ENCODE measurements at places on chromosomes 2 and 18.
A peak's percentile ranks its signal among the peaks of the same experiment; 100 is the strongest.

DNA sequence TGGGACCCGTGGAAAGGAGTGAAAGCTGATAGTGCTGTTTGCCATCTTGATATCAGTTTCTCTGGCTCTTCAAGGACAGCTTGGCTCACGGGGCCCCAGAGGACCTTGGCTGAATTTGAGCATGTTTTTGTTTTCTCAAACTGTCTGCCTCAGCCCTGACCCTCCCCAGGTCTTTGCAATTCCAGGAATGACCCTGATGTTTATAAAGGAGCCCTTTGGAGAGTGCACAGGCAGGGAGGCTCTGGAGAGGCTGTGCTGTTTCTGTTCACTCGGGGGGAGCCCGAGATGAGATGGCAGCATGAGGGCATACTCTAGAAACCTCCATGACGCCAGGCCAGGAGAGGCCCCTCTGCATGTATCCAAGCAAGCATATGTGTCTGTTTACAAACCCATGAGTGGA is 16.4 kb downstream of the IGFBP2 start:
- no peak for DNase-seq

DNA sequence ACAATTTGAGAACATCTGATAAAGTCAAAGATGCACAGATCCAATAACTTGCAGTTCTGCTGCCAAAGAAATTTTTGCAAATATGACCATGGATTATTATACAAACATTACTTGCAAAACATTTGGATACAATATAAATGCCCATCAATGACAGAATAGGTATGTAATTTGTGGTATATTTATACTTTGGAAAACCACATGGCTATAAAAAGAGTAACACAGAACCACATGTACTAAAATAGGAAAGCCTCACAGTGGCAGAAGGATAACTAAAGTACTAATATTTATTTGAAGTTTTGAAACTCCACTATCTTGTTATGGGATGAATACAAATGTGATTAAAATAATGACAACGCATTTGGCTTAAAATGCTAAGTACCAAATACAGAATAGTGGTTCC is 51.8 kb upstream of the DNAJC10 start:
- no peak for DNase-seq

GRCh38 chr2:171431677-171432167 is 2.1 kb downstream of the METTL8 start:
- DNase-seq = no peak

DNA sequence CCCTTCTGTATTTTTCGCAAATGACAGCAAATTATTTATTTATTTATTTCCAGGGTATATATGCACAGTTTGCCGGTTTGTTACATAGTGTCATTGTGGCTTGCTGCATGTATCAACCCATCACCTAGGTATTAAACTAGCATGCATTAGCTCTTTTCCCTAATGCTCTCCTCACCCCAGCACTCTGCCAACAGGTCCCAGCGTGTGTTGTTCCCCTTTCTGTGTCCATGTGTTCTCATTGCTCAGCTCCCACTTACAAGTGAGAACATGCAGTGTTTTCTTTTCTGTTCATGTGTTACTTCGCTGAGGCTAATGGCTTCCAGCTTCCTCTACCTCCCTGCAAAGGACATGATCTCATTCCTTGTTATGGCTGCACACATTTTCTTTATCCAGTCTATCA is 592.3 kb downstream of the TRIB2 start:
- DNase-seq = no peak

DNA sequence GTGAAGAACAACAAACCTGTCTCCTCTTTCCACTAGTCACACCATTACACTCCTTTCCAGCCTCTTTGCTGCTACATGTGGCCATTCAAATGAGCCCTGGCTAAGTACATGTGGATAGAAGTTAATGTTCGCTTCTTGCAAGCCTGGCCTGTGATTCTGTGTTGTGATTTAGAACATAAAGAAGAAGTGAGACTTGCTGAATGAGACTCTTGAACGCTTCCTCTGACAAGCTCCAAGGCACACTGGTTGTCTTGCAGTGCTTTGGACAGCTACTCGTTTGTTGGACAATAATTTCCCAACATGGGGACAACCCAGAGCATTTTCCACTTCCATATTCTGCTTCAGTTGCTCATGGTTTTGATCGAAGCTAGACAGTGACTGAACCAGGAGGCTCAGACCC is 57.3 kb downstream of the CCDC74A start:
- no peak for DNase-seq

- no peak for DNase-seq
These were observed 80.1 kb upstream of the ARL5A start for GRCh38 chr2:151908204-151908882.

DNA sequence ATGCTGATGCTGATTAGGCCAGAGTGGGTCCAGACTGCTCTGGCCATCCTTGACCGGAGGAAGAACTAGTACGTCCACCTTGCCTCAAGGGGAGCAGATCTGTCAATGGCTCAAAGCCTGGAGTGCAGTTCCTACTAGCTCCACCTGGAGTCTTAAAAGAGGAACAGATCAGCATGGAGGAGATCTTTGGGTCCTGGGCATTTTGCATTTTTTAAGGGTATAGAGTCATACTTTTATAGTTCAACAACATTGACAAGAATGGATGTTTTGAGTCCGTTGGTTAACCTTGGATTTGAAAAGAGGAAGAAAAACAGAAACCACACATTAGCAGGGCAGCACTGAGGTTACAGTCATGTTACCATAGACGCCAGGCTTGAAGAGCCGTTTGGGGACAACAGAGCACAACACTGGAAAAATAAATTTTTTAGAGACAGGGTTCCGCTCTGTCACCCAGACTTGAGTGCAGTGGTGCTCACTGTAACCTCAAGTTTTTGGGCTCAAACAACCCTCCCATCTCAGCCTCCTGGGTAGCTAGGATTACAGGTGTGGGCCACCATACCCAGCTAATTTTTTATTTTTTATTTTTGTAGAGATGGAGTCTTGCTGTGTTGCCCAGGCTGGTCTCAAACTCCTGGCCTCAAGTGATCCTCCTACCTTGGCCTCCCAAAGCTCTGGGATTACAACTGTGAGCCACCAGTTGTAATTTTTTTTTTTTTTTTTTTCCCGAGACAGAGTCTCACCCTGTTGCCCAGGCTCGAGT is 78.5 kb downstream of the PRKCE start:
- DNase-seq = no peak

DNA sequence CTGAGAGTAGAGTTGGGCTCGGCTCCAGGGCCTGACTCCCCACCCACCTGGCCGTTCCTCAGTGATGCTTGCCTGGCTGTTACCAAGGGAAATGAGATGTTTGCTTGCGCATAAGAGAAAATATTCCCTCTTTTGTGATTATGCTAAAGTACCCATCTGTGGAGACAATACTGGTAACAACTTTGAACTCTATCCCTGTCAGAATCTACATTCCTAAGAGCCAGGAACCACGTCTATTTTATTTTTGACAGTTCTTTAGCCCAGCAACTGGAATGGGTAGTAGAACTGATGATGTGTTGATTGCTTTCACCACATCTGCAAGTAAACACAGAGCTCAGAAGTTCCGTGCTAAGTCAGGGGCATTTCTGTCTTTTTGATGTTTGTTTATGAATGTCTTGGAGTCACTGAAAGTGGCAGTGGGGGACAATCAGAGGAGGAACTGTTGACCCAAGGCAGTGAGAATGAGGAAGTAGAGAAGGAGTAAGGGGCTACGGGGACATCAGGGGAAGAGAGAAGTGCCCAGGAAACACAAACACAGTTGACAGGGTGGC is 348.3 kb upstream of the SOX11 start:
- no peak for DNase-seq

GRCh38 chr2:182248362-182248761 is 178.5 kb downstream of the PDE1A start:
- DNase-seq = peak; percentile 15

- no peak for DNase-seq
These were observed 152.7 kb upstream of the HDAC4 start for GRCh38 chr2:239553376-239554000.

DNA sequence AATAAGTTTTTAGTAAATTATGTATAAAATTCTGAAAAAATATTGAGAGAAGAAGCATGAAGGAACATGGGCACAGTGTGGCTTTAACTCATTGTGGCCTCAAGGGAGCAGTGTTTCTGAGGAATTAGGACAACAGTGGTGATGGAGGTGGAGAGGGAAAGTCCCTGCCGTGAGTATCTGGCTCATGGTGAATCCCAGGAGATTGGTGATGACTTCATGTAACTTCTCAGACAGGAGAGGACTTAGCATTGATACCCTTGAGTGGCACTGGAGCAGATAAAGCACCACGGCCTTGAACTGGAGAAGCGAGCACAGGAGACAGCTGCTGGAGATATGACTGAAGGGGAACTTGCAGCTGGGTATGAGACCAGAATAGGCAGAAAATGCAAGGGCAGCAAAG is 35.0 kb upstream of the LRP1B start:
- no peak for DNase-seq

DNA sequence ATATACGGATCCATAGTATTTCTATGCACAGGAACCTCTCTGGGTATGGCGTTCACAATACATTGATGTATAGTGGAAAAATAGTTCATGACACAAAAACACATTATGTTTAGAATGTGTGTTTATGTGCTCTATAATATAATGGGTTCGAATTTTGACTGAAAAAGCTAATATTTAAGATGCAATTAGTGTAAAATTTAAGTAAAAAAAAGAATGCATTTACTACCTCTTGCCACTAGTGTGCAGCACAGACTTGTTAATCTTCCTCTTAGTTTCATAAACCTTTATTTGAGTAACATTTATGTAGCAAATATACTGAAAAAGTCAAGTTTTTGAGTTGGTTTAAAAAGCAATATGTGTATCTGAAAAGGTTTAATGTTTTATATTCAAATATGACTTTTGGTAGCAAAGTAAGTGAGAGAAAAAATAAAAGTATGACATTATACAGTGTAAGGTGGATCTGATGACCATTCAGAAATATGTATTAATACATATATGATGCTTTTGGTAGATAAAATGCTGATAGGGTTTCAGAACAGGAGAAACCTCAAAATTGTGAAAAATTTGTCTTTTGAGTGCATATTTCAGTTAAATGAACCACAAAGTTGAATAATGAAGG is 49.4 kb downstream of the CCDC102B start:
- no peak for DNase-seq

DNA sequence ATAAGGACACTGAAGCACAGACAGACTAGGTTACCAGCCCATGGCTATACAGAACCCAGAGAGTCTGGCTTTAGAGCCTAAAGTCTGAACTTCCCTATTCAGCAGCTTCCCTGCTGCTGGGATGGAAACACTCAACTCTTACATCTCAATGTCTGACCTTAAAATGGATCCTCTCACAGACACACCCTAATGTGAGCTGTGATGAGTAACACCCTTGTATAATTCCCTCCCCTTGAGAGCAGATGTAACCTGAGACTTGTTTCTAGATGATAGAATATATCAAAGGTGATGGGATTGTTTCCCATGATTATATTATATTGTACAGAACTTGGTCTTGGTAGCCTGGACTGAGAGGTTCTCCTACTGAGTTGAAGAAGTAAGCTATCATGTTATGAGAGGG is 577.1 kb upstream of the KLHL29 start:
- no peak for DNase-seq

DNA sequence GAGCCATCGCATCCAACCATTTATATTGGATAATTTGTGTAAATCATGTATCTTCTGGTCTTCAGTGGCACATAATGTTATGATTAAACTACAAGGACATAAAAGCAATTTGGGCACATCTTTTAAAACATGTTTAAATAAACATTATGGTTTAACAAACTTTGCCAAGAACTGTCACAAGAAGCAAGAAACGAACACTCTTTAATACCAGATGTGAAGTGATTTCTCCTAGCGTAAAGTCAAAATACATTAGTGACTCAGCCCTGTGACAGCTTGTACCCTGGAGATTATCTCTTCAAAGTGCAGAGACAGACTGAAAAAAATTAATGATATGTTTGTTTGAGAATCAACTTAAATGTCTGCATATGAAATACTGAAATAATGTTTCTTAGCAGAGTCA is 39.9 kb downstream of the DSEL start:
- no peak for DNase-seq

GRCh38 chr2:173990245-173990644 is 25.1 kb upstream of the SP3 start:
- peak; percentile 64 for DNase-seq

DNA sequence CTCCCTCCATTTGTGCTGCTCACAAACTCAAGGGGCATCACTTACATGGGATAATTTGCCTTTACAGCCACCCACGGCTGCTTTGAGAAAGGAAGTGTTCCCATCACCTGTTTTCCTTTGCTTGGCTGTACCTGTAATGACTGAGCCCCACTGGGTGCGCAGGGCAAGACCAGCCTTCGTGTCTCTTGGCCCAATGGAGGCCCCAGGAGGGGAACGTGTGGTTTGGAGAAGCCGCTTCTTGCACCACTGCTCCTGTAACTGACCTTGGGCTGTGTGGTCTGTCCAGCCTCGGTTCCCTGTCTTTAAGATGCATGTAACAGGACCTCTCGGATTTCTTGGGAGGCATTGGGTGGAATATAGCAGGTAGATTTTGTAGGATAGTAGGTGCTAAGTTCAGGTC is 41.1 kb downstream of the LDLRAD4 start:
- DNase-seq = no peak

DNA sequence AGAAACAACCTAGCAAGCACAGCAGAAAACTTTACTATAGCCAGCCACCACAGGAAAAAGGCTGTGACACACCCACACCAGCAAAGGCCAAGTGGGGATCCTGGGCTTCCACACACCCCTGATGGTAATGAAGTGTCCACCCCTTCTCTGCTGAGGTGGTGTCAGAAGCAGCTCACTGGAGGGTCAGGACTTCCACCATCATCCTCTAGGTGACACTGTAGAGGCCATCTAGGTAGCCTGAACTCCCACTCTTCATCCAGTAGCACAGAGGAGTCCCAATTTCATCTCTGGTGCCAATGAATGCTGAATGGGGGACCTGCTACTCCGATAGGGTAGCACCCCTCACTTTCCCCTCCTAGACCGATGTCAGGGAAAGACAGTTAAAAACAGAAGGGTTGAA is 1544.4 kb downstream of the LRP1B start:
- no peak for DNase-seq

GRCh38 chr2:231163414-231164095 is 34.9 kb upstream of the ARMC9 start:
- no peak for DNase-seq

GRCh38 chr2:41771710-41772109 is 276.1 kb upstream of the PKDCC start:
- DNase-seq = no peak
